ENCODE measurements at places on chromosomes 3 and 15.

- no peak for DNase-seq
Observed at GRCh38 chr3:18264853-18265252, 160.3 kb downstream of the SATB1 start.

GRCh38 chr3:47010111-47010712, 30.7 kb downstream of the NBEAL2 start:
- DNase-seq: no peak

- DNase-seq: no peak
Observed at GRCh38 chr15:76866008-76866407, 39.1 kb downstream of the SCAPER start.

GRCh38 chr3:156172536-156172935, 52.2 kb downstream of the KCNAB1 start:
- no peak for DNase-seq

GRCh38 chr15:52706091-52706490, 26.9 kb upstream of the ATOSA start:
- no peak for DNase-seq

GRCh38 chr3:186235554-186235953, 126.5 kb downstream of the DGKG start:
- no peak for DNase-seq

DNA sequence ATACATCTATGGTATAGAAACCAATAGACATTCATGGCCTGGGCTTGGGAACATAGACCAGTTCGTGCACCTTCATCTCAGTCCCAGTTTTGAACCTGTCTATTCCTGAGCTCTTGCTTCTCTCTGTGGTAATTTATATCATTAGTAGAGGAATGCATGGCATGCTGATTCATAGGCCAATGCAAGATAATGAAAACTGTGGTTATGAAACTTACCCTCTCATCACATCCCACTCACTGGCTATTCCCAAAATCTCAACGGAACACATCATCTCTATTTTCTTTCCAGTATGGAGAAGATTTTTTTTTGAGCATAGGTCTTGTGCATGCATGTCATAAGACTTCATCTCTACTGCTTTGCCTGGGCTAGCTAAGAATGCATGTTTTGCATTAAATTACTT, 18.7 kb upstream of the P2RY12 start:
- DNase-seq: no peak

DNA sequence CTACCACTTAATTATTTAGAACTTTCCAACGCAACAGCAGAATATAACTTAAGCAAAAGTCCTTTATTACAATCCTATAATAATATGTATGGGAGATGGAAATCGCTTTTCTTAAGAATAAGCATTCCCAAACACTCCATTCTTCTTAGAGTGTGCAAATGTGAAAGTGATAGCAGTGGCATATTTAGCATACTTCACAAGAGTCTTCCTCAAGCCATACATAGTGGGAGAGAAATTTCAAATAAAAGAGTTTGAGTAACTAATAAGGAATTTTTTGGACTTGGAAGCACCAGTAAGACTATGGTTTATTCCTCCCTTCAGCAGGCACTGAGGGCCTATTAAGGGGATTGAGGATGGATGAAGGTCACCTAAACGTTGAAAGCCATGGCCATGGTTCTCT, 22.1 kb upstream of the BNC1 start:
- DNase-seq: no peak

DNA sequence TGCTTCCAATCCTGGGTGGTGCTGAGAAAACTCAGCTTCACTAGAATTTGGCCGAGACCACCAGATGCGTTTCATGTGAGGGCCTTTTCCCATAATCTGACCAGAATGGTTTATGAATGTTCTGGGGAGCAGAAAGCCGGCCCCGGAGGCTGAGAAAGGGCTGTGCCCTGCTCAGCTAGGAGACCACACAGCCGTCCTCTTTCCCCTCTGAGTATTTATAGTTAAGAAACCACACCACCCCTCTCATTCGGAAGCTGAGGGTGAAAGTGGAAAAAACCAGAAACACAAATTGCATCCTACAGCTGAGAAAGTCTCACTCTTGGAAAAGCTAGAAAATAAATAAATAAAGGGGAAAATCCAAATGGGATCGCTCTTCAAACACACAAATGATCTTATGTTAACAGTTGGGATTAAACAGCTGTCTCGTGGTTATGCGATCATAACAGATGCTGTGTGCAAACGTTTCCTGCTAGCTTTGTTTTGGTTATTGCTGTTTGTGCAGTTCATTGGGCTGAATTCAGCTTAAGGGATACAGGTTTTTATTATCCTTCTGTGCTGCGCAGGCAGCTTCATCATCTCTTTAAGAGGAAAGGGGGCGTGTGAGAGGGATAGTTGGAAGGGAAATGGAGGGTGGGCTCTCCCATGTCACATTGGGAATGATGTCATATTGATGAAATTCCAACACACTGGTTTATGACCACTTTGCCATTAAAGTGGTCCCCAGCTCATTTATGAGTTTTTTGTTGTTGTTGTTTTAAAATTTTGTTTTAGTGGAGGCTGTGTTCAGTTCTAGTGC, 1026.2 kb upstream of the NR2F2 start:
- no peak for DNase-seq

DNA sequence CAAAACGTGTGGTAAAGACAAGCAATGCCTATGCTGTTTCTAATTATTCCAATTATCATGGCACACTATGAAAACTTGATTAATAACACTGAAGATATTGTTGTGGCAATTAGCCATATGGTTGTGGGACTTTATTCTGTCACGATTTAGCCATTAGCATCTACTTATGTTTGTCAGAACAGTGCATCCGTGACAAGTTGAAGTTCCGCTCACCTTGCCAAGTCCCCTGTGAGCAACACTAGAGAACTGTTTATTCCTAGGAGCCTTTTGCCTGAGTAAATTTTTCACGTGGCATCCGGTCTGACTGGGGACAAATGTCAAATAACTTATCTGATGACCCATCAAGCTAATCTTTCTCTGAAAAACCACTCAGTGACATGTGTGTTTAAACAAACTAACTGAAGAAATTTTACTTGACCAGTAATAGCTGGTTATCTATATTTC, 403.3 kb downstream of the TBC1D5 start:
- DNase-seq: no peak

- no peak for DNase-seq
Observed at GRCh38 chr15:76024021-76024768, 12.0 kb upstream of the NRG4 start.

- DNase-seq: no peak
Observed at GRCh38 chr3:113105966-113106660, 105.2 kb upstream of the BOC start.

DNA sequence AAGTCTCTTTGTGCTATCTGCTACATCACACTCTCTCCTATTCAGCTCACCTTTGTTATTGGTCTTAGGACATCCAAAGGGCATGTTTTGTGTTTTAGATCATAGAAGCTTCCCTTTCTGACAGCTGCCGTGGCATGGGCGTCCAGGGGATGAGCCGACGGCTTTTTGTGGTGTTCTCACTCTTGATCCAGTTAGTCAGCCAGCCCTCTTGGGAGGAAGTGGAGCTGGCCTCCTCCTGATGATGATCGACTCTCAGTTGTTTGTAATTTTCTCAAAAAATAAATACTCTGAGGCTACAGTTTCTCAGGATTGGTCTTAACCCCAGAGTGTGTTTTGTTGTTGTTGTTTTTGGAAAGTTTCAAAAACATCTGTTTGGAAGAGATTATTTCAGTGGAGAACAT, 34.4 kb downstream of the BOC start:
- peak; percentile 77 for DNase-seq

GRCh38 chr3:2544212-2544611, 445.5 kb downstream of the CNTN4 start:
- DNase-seq: no peak

- DNase-seq: peak; percentile 18
Observed at GRCh38 chr3:58540176-58540858, 3.3 kb upstream of the ACOX2 start.

DNA sequence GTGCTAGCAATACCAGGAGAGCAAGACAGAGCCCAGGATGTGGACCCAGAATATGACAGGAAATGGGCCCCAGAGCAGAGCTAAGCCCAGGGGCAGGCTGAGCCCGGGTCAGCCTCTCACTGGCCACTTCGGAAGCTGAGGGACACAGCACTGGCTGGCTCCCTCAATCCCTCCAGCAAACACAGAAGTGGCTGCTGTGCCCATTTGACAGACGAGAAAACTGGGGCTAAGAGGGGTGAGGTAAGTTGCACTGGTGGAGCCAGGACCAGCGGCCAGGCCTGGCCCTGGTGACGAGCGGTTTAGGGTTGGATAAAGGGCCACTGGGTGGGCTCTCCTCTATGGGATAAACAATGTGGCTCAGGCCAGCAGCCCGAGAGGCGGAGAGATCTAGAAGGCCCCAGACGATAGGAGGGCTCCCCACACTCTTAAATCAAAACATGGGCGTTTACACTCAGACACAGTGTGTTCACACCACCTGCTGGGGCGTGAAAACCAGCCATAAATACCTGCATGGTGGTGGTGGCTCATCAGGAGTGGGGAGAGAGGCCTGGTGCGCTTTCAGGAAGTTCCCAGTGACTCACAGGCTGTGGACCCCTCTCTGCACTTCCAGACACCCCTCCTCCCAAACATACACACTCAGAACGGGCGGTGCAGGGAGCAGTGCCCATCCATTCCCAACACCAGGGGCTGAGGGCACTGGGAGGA, 12.0 kb upstream of the LINGO1 start:
- no peak for DNase-seq

DNA sequence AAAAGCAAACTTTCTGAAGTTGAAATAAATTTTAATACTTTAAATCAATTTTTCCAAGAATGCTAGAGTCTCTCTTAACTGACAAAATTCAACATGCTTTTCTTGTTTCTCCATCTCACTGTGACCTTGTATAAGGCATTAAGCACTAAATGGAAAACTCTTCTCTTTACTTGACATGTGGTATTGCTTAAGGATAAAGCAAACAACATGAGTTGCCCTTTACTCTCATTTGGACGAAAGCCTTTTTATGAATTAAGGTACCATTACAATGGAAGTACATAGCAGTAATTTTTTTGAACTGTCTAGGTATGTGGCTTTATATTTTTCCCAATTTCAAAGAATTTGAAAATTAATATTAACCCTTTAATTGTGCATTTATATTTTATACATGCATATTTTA, 1.4 kb downstream of the STRIT1 start:
- no peak for DNase-seq

DNA sequence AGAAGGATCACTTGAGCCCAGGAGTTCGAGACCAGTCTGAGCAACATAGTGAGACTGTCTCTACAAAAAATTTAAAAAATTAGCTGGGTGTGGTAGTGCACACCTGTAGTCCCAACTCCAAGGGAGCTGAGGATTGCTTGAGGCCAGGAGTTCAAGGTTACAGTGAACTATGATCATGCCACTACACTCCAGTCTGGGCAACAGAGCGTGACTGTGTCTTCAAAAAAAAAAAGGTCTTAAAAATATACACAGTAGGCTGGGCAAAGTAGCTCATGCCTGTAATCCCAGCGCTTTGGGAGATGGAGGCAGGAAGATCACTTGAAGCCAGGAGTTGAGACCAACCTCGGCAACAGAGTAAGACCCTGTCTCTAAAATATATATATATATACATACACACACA, 11.2 kb upstream of the CAMK1 start:
- no peak for DNase-seq

DNA sequence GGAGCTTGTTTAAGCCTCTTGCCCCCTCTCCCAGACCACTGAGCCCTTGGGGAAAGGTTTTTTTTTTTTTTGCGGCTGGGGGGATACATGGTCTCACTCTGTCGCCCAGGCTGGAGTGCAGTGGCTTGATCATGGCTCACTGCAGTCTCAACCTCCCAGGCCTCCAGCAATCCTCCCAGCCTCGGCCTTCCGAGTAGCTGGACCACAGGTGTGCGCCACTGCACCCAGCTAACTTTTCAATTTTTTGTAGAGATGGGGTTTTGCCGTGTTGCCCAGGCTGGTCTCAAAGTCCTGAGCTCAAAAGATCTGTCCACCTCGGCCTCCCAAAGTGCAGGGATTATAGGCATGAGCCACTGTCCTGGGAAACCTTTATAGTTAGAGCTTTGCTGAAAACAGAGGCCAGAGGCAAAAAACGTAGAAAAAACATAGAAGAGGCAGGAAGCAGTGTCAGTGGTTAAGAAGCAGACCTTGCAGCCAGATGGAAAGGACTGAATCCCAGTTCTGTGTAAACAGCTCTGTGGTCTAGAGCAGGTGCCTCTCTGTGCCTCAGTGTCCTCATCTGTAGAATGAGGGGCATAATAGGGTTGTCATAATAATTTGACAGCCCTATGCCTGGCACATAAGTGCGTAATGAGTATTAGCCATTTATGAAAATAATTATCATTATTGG, 33.1 kb downstream of the CMTM7 start:
- peak; percentile 1 for DNase-seq

DNA sequence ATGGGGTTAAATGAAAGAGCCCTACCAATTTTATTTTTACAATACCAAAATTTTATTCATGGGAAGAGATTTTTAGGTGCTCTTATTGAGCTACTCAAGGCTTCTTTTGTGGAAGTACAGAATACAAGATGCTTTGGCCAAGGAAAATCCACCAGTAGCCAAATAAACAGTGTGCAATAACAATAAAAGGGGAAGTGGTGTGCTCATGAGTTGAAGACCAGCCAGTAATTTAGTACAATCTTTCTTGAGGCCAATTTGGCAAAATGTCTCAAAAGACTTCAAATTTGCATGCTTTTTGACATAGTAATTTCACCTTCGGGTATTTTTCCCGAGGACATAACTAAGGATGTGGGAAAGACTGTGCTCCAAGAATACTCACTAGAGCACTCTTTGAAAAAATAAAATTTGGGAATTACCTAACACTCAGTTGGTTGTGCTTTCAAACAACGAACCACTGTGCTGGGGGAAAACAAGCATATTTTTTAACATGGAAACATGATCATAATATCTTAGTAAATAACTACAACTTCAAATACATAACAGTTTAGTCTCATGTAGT, 294.0 kb downstream of the DIPK2A start:
- DNase-seq: no peak

- no peak for DNase-seq
Observed at GRCh38 chr15:65033659-65034269, 4.3 kb upstream of the MTFMT start.

DNA sequence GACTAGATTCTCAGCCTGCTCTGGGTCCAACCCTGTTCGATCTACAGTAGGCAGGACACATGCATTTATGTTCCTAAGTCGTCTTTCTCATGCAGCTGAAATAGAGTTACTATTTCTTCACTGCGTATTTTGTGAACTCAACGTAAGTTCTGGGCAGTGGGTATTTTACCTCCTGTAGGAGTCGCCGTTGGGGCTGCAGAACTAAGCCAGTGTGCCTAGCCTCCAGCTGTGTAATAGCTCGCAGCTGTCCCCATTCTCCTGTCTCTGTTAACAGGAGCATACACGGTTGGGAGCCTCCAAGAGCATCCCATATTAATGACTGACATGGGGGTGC, 58.4 kb upstream of the HRH1 start:
- DNase-seq: no peak

DNA sequence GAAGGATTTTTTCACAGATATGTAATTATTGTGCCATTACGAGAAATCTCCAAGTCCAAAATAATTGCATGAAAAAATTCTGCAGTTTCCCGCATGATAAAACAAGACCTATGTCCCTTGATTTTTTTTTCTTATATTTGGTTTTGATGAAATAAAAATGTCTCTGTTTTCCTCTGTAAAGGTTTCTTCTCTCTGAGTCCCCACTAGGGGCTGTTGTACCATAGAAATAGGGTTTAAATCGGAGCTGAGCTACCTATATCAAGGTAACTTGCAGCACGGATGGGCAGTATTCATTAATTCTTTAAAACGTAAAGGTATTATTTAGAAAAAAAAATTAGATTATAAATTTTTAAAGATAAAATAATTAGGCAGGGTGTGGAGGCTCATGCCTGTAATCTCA, 66.6 kb upstream of the IGF1R start:
- no peak for DNase-seq

- DNase-seq: no peak
Observed at GRCh38 chr3:190086191-190086590, 34.5 kb downstream of the P3H2 start.

- DNase-seq: no peak
Observed at GRCh38 chr3:22475665-22476240, 724.7 kb upstream of the ZNF385D start.
